NCI-H82 (cell line): ENCODE measurements at places on chromosomes 2 and 18.

DNA sequence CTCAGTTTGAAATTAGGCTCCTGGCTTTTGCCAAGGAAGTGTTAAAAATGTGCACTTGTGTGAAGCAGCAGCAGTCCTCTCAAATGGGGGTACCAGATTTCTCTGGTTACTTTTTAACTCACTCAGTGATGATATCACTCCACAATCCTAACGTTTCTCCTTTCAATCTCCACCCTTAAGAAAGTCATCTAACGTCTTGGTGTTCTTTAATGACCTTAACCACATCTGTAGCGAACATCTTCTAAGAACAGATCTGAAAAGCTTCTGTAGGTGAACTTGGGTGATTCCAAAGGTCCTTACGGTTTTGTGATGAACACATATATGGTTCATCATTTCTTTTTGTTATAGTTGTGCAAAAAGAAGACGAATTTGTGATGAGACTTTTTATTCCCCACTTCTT, 73.2 kb downstream of the DOCK10 start:
- DNase-seq = no peak

DNA sequence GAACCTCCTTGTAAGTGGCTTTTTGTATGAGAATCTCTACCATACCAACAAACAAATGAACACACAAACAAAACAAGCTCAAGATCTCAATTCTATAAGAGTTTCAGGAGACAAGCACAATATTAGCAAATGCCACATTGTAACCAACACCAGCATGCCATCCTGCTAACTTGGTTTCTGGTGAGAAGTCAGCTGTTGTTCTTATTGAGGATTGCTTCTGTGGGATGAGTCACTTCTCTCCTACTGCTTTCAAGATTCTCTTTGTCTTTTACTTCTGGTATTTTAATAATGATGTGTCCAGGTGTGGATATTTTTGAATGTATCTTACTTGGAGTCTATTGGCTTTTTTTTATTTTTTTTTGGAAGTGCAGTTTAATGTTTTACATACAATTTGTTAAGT, 131.7 kb downstream of the BCL2L11 start:
- no peak for DNase-seq

GRCh38 chr2:169221745-169222369, 140.5 kb downstream of the LRP2 start:
- DNase-seq = peak; percentile 24

DNA sequence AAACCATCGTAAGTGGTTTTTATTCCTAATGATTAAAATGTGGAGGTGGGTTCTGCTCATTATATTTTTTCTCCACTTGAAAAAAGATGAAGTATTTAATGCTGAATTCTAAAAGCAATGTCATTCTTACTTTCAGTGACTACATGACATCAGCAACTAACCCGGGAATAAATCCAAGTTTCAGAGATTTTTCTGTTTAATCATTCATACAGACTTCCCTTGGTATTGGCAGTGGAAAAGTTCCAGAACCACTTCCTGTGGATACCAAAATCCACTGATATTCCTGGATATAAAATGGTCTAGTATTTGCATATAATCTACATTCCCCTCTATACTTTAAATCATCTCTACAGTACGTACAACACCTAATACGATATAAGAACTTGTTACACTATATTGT, 128.6 kb downstream of the ZNF532 start:
- DNase-seq = no peak

GRCh38 chr2:40458271-40458794, 6.4 kb upstream of the SLC8A1 start:
- peak; percentile 52 for DNase-seq

GRCh38 chr2:224127871-224128501, 88.9 kb upstream of the SERPINE2 start:
- peak; percentile 4 for DNase-seq

DNA sequence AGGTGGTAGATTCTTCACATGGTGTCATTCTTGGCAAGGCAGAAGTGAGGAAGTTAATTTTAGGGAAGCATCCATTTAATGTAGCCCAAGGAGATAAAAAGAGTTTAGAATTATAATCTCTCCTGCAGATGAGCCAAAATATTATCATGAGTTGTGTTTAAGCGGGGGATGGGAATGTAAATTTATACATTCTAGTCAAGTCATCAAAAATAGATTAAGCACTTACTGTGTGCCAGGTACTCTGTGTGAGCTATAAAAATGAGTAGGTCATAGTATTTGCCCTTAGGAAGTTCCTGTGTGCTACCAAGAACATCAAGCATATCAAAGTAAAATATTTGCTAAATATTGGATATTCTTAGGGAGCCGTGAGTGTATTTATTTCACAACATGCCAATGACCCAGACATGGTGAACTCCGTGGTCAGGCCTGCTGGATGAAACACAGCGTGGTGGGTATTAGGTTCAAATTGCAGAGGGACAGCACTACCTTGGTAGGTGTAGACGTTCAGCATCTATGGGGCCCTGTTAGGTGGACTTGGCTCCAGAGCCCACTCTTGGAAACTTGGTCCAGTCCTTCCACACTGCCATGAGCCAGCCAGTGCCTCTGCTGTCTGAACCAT, 37.4 kb downstream of the MEIS1 start:
- no peak for DNase-seq

DNA sequence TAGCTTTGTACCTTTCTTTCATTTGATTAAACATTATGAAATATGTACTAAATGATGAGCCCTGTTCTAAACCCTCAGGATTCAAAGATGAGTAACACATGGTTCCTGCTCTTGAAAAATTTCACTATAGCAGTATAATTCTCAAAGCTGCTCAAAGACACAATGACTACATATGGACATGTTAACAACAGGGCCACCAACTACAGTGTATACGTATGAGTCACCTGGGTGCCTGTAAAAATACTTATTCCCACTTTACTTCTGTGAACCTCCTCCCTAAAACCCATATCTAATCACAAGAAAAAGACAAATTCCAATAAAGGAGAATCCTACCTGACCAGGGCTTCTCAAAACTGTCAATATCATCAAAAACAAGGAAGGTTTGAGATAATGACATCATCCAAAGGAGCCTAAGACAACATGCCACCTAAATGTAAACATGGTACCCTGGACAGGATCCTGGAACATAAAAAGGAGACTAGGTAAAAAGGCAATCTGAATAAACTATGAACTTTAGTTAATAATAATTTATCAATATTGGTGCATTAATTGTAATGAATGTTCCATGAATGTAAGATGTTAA, 84.7 kb downstream of the FAM161A start:
- no peak for DNase-seq

DNA sequence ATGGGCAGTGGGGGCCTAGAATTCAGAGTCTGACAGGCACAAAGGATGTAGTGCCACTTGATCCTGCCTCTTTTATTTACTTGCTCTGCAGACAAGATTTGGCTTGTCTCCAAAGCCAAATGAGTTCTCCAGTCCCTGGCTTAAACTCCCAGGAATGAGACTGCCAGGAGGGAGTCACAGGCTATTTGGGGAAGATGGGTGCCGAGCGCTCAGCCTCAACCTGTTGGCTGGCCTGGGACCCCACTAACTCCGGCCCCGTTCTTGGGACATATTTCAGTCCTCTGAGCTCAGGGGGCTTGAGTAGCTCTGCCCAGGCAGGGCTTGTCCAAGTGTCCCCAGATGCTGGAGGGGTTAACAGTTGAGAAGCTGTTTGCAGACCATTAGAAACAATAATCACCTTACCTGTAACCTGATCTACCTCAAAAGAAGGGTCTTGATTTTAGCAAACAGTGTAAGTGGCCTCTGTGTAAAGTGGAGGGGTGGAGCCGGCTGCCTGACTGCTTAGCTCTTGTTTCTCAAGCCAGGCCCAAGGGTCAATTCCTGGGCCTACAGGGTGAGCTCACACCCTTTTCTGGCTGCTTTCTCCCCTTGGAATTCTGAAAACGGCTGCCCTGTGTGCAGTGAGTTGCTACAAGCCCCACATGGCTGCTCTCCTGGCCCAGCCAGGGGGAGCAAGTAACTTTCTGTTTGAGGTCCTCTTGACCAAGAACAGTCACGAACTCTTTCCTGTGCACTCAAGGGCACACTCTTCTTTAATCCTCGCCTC, 27.1 kb upstream of the FZD5 start:
- DNase-seq = peak; percentile 92

DNA sequence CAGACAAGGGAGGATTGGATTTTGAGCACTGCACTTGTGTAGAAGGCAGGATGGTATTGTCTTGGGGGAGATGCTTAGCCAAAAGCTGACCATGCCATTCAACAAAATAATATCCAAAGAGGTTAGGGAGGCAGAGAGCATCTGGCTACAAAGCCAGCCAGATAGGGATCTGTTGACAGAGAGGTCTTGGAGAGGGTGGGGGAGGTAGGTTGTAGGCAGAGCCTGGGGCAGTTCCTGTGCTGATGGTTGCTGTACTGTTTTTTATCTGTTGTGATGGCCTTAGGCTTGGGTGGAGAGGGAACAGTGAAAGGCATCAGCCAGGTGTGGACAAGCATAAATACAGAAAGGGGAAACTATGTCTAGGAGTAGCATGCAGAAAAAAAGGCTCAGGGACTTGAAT, 100.9 kb downstream of the AQP4 start:
- DNase-seq = peak; percentile 6

DNA sequence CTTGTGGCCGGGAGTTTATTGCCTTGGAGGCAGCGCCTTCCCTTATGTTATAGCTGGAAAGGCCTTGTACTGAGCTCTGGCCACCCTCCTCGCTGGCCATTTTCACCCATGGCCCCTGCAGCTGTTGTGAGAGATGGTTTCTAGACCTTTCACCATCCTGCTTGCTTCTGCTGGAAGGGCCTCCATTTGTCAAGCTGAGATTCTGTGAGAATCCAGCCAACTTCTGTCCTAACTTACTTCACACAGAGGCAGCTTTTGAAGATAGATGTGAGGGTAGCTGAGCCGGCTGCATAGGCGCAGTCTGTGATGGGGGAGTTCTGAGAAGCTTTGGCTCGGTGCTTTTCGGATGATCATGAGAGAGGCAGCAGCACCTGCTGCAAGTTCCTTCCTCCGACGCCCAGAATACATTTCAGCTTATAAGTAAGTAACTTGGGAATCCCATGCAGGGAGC, 8.7 kb downstream of the CTIF start:
- DNase-seq = no peak

- peak; percentile 75 for DNase-seq
Measured at GRCh38 chr2:70613521-70613920, 59.9 kb upstream of the TGFA start.

DNA sequence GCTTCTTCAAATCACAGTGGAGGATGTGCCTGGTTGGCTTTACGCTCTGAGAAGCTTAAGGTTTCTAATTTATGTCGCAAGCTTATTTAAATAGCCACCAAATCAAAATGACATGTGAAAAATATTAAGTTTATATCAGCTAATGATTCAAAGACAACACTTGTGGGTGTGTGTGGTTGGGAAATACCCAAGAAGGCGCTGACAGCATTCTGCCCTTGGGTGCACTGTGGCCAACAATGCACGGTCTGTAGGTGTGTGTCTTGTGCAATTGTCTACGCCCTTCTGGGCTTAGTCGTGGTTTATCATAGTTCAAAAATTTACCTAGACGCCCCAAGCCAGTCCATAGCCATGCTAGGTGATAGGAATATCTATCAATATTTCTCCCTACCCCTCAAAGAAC, 60.9 kb downstream of the KCTD1 start:
- no peak for DNase-seq

GRCh38 chr18:59267503-59268126, 5.6 kb downstream of the RAX start:
- peak; percentile 29 for DNase-seq

- DNase-seq = no peak
Measured at GRCh38 chr2:96485751-96486651, 19.2 kb downstream of the NEURL3 start.

GRCh38 chr2:135099802-135100483, 47.9 kb downstream of the RAB3GAP1 start:
- peak; percentile 88 for DNase-seq

- DNase-seq = peak; percentile 66
Measured at GRCh38 chr2:38600242-38600891, 2.4 kb downstream of the HNRNPLL start.

GRCh38 chr2:27701676-27702075, 38.0 kb downstream of the SLC4A1AP start:
- DNase-seq = no peak

DNA sequence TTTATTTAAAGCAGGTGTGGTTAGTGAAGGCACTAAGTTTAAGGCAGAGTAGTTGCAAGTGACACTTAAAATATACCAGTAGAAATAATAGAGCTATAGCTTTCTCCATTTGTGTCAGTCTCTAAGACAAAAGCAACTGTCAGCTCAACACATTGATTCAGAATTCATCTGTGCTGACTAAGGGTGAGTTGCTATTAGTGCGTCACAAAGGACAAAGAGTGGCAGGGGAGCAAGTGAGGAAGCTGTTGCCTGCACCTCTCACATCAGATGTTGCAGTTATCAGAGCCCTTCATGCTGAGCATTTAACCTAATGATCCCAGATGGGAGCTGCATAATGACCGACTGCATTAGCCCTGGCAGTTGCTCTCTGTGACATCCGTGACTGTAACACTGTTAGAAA, 138.6 kb downstream of the DTNA start:
- peak; percentile 11 for DNase-seq

DNA sequence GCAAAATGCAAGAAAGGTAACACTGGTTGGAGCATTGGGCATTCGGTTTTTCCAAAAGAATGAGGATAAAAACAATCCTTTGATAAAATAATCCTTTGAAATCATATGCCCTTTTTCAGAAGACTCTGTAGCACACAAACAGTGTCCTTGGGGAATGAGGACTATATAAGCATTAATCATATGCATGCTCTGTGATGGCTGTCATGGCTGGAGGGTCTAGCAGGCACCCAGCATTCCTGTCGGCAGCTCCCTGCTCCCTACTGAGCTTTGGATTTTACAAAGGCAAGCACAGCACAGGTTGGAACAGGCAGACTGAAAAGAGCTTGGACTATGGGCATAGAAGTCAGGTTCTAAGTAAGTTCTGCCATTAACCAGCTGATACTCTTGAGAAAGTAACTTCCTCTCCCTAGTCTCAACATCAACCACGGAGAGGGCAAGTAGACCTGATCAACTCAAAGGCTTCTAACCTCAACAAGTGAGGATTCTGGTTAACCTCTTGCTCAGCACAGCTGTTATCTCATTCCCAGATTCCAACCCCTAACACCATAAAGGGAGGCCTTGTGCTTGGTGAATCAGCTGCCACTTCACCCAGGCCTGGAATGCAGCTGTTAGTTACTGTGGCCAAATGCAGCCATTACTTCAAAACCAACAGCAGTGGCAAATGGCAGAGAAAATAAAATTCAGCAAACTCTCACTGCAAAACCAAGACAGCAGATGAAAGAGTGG, 29.5 kb downstream of the GALNT14 start:
- DNase-seq = no peak
